Midbrain (tissue), 1 donor: ENCODE measurements at places on chromosomes 5 and 9.

DNA sequence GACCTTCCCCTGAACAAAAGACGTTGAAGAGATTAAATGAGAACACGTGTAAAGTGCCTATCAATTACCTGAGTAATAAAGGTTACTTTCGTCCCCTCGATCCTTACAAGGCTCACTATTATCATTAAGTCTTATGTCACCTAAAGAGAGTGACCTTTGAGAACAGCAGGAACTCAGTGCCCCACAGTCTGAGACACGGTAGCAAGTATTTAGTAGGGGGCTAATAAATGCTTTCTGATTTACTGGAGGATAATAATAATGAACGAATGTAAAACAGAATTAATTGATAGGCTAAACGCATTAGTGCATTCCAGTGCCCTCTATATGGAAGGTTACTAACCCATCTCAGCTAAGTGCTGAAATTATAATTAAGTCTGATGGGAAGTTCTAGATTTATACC is 199.9 kb downstream of the FBXL17 start:
- no peak for DNase-seq

DNA sequence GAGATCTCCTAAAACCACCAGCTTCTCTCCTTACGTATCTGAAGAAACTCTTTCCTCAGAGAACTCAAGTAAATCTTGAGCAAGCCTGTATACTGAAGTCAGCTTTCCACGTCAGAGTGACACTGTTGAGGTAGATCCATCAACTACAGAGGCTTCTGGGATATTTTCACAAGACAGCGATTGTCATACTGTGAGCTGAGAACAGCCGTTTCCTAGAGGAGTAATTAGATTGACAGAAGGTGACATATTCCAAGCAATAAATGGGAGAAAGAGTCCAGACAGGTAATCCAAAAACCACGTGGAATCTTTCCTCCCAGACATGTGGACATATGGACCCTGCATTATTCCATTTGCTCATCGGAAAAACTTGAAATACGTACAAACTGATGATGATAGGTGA is 117.2 kb downstream of the MEF2C start:
- DNase-seq, result no peak

DNA sequence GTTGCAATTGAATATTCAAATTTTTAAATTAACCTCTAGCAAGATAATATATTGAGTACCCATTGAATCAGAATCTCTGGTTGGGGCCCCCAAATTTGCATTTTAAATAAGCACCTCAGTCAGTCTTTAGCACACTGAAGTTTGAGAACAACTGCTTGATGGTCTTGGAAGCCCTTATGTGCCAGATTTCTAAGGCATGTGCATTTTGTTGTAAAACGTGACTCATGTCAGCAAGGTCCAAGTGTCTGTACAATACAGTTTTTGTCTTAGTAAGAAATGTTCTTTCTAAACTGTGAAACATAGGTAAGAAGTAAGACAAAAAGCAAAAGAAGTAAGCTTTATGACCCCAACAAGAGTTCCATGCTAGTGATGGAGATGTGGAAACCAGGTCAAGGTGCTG is 59.1 kb upstream of the PHF2 start:
- DNase-seq, result no peak

GRCh38 chr5:167271511-167271910 is 1019.9 kb upstream of the WWC1 start:
- DNase-seq, result no peak

GRCh38 chr5:82590112-82590511 is 312.0 kb upstream of the RPS23 start:
- DNase-seq, result no peak
